ENCODE measurements at places on chromosomes 2 and 18. TPM values are rescaled to one million over a fixed set of nuclear protein-coding genes. Genes with fewer than 3 reads are reported as not detected.

Gene ASIC4
- total RNA-seq: under 0.01 TPM

Gene VAMP8
- 2.1 TPM for total RNA-seq

DNA sequence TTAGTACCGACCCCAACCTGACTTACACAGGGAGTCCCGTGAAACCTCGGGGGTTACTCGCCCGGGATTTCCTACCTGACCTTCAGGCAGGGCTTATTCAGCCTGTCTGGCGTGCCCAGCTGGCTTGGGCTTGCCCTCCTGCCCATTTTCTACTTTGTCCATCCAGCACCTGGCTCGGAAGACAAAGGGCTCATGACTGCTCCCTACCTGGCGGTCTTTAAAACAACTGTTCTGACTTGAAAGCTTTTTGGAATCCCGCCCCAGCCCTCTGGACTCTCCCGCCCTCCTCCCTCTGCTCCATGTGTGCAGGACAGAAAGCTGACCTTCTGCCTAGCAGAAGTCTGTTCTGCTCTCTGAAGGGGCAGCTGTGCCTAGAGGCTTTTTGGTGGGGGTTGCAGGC is 43.1 kb downstream of the ACKR3 start:
- DNase-seq: no peak

DNA sequence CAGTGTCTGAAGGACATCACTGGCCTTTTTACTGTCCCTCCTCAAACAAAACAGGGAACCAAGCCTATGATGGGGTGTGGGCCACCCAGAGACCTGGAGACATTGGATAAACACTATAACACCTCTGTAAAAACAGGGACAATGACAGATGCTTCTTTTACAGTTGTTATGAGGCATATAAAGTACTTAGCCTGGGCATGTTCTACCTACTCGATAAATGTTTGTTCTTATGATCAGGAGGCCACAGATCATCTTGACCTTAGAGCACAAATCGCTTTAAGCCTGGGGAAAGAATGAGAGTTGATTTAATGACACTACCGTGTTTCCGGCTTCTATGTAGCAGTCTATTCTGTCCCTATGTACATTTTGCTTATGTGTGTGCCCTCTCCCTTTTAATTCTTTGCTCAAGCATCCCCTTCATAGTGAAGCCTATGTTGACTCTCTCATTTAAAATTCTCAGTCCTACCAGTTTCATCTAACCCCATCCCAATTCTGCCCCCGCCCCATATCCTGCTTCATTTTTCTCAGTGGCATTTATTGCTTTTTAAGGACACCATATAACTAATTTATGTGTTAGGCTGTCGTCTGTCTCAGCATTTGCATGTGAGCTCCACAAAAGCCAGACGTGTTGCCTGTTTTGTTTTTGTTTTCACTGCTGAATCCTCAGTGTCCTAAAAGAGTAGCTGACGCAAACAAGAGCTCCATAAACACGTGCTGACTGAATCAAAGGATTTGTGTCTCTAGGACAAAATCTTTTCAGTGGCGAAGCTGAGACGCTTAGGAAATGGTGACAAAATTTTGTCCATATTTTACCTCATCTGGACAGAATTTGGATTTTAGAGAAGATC is 182.3 kb upstream of the ST6GAL2 start:
- no peak for DNase-seq

DNA sequence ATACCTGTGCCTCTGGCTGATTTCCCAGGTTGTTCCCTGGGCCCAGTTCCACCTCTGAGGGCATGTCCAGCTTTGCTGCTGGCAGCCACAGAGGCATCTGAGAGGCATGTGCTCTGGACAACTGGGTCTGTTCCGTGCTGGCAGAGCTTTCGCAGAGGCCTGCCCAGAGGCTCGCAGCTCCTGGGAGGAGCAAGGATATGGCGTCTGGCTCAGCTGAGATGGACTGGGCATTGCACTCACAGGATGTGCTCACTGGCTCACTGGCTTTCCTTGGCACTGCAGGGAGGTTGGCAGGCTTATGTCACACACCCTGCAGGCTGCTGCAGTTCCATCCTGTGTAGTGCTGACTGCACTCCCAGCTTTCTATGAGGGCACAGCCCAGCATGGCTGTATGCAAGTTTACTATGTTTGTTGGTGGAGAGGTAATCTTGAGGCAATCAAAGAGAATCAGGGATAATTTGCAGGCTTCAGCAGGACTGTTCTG is 172.3 kb downstream of the PRKCE start:
- DNase-seq: no peak

GRCh38 chr2:96697476-96697875 is 42.4 kb downstream of the LMAN2L start:
- no peak for DNase-seq

DNA sequence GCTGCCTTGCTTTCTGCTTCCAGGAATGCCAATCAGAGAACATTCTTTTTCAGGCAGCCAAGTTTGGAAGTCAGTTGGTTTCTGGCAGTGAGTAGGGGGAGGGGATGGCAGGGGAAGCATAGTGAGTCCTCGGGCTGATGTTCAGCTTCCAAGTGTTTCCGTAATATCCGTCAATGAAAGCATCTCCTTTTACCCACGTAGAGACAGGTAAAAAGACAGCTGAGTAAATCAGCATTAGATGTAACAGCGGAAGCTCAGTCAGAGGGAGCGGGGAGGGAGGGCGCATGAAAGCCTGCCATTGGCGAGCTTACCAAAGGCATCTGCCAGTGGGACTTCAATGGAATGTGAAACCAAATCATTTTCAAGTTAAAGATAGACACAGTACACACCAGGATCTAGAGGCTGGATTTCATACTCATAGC is 117.1 kb upstream of the DTNA start:
- DNase-seq: no peak

GRCh38 chr2:73842739-73843019 is 13.9 kb downstream of the STAMBP start:
- no peak for DNase-seq

DNA sequence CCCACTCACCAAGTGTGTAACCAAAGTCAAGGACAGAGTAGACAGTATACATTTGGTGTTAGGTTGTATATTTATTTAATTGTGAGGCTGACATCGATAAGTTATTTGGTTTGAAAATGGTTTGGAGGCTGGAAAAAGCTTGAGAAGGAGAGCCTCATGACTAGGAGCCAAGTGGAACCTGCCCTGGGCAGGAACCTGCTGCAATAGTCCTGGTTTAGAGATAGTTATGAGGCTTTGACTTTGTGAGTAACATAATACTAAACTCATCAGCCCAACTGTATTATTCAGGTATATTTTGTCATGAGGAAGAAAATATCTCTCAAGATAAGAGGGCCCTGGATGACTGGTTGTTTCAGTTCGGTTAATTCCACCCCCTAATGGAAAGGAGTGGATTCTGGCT is 234.3 kb upstream of the CYRIA start:
- no peak for DNase-seq

Gene NT5DC4
- not detected for total RNA-seq

DNA sequence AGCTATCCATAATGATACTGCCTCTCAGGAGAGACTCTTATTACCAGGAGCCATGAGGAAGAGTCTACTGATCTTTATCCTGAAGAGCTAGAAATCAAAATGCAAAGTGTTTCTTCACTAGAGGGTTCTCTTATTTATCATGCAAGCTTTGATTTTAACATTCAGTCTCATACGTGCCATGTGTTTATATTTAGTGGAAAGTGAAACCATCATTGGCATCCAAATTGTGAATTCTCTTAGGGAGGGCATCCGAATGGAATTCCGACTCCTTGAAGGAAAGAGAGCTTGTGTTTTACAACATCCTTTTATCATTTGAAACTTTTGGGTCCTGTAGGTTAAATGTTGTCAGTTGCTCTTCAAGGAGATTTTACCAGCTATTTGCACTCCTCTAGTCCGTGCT is 170.4 kb upstream of the SESTD1 start:
- no peak for DNase-seq

GRCh38 chr18:62389761-62390481 is 64.8 kb downstream of the TNFRSF11A start:
- no peak for DNase-seq

DNA sequence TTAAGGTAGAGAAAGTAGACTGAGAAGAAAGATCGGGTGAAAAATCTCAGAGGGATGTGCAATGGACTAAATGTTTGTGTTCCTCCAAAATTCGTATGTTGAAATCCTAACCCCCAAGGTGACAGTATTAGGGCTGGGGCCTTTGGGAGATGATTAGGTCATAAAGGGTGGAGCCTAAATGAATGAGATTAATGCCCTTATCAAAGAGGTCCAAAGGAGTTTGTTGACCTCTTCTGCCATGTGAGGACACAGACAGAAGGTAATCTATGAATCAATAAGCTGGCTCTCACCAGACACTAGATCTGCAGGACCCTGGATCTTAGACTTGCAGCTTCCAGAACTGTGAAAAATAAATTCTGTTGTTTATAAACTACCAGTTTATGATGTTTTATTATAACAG is 2.7 kb upstream of the NMI start:
- DNase-seq: no peak

Gene HDLBP
- total RNA-seq: 1,414 TPM

- DNase-seq: peak; percentile 69
These were observed 78.5 kb upstream of the STK17B start for GRCh38 chr2:196249860-196250259.

Gene POTEC
- 0.36 TPM for total RNA-seq

Gene ASPRV1
- 0.29 TPM for total RNA-seq

DNA sequence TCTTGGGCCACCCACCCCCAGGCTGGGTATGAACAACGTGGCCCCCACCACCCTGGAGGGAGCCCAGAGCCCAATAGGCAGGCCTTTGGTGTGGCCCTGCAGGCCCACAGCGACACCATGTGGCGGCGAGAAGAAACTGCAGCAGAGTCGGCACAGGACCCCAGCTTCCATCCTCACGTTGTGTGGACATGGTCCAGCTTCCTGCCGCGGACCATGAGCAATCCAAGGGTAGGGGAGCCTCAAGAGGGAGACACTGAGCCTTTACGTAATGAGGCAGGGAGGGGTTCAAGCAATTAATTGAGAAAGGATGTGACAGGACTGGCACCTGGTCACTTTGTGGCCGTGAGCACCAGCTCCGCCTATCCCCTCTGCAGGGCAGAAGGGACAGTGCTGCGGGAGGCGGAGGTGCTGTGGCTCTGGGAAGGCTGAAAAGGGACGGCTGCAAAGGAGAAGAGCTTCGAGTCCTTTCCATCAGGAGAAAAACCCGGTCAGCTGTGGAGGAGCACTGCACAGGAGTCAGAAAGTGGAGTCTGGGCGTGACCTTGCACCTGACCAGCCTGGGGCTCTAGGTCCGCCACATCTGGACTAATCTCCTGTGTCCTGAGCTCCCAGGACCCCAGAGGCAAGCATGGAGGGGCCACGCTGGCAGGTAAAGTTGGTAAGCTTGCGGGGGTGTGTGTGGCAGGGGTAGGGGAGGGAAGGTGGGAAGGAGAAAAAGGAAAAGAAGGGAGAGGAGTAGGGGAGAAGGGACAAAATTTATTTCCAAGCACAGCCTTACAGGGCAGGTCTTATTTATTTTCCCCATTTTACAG is 44.9 kb downstream of the TMEM37 start:
- DNase-seq: peak; percentile 91

Gene ATP6V1C2
- under 0.01 TPM for total RNA-seq

DNA sequence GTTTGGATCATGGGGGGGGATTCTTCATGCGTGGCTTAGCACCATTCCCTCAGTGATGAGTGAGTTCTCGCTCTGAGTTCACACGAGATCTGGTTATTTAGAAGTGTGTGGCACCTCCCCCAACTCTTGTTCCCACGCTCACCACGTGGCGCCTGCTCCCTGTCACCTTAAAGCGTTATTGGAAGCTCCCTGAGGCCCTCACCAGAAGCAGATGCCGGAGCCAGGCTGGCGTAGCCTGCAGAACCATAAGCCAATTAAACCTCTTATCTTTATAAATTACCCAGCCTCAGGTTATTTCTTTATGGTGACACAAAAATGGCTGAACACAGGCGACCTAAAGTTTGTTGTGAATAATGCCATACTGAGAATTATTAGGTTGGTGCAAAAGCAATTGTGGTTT is 10.5 kb upstream of the MTCL1 start:
- no peak for DNase-seq

Gene HRH4
- total RNA-seq: under 0.01 TPM

Gene PLB1
- total RNA-seq: 0.36 TPM

GRCh38 chr2:190718652-190719526 is 70.0 kb downstream of the NAB1 start:
- DNase-seq: peak; percentile 39

DNA sequence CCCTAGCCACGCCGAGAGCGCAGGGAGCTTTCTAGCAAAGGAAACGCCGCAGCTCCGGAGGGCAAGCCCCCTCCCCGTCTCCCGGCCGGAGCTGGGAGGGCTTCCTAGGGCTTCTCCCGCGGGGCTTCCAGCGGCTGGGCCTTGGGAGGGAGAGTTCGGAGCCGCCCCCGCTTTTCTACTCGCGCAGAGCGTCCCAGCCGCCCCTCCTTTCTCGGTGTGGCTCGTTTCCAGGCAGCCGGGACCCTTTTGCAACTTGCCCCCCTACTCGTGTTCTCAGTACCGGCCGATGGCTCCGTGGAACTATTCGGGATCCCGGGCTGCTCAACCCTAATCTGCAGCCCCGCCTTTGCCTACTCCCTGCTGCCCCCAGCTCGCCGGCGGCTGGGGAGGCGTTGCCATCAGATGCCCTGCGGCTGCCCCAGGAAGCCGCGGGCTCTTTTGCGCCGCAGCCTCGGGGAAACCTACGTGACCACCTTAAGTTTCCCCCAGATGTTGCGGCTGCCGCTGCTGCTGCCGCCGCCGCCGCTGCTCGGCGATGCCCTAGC is 1.5 kb upstream of the NR4A2 start:
- DNase-seq: peak; percentile 92

GRCh38 chr18:63783394-63783793 is 8.2 kb downstream of the SERPINB7 start:
- no peak for DNase-seq

Gene DIPK1C
- total RNA-seq: not detected

DNA sequence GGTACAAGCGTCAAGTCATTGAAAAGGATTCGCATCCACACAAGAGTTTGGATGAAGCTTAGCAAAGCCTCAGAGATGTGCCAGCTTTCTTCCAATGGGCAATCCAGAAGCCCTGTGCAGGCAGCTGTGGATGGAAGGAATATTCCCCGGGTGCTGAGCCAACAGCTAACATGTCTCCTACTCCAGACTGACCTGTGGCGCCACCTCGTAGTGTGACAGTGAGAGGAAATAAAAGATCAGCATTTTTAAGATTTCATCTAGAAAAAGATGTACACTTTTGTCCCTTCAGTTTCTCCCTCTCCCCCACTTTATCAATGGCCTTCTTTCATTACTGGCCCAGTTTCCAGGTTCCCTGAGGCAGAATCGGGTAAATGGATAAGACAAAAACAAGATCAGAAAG is 48.9 kb upstream of the SPATS2L start:
- no peak for DNase-seq

Measured in osteoblast (primary cell).